Right ventricle myocardium inferior (tissue), 1 donor: ENCODE measurements at places on chromosomes 5 and 9. TPM values are rescaled to one million over a fixed set of nuclear protein-coding genes. Genes with fewer than 3 reads are reported as not detected.

Gene EFNA5
- total RNA-seq, result 28.5 TPM

Gene DCTN4
- 46.4 TPM for total RNA-seq

Gene ARHGAP26
- total RNA-seq, result 29.8 TPM

Gene PCDHB16
- 2.5 TPM for total RNA-seq

Gene CDK7
- 10.5 TPM for total RNA-seq

Gene FRMPD1
- 1.9 TPM for total RNA-seq

Gene PCDHGB2
- 8.3 TPM for total RNA-seq

Gene PCDHGA9
- 4.2 TPM for total RNA-seq
